ENCODE measurements at places on chromosomes 1 and 21.

GRCh38 chr1:55821234-55821633, 606.1 kb upstream of the USP24 start:
- DNase-seq = no peak

- no peak for DNase-seq
These were observed 54.2 kb downstream of the CD58 start for GRCh38 chr1:116516631-116517030.

DNA sequence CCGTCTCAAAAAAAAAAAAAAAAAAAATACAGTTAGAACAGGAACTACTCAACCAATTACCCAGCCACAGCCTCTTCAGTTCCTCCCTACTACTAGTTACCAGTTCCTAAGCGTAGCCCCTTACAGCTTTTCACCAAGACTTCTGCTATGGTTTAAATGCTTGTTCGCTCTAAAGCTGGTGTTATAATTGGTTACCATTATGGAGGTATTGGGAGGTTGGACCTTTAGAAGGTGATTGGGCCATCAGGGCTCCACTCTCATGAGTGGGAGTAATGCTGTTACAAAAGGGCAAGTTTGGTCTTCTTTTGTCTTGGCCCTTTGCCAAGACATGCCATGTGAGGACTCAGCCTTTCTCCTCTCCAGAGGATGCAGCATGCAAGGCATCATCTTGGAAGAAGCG, 3.0 kb upstream of the SMPDL3B start:
- DNase-seq = no peak

DNA sequence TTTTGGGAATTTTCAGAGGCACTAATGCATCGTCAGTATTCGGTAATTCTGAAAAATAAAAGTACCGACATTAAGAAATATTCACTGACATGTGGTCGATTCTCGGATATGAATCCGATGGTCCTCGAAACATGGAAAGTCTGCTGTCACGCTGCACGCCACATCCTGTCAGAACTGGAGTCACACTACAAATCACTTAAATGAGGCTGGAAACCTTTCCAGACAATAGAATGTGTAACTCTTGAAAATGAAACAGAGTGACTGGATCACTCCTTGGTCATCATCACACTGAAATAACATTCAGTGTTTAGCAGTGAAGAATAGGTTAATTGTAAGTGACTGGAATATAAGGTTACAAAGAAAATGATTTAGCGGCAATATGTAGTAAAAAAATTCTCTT, 620.1 kb upstream of the ADAMTS5 start:
- DNase-seq = no peak

GRCh38 chr1:204207136-204207616, 6.6 kb downstream of the GOLT1A start:
- DNase-seq = no peak

- DNase-seq = no peak
These were observed 29.8 kb downstream of the GPR137B start for GRCh38 chr1:236172041-236172579.

- no peak for DNase-seq
These were observed 192.3 kb upstream of the HMCN1 start for GRCh38 chr1:185541871-185542301.

DNA sequence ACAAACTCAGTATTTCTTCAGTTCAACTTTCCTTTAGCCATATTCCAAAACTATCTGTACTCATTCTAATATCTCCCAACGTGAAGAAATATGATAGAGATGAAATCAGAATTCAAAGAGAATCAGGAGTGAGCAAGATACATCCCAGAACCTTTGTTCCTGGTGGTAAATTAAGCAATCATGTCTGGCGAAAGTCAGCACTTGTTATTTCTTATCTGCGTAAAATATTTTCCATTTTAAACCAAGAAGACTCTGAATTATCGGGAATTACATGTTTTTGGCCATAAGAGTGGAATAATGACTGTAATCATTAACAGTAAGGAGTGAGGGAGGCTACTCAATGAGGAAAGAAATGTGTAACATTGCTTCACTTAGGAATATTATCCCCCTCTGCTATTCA, 253.7 kb downstream of the PDE4B start:
- DNase-seq = no peak

- DNase-seq = no peak
These were observed 519.7 kb upstream of the PRMT6 start for GRCh38 chr1:106536741-106537140.

DNA sequence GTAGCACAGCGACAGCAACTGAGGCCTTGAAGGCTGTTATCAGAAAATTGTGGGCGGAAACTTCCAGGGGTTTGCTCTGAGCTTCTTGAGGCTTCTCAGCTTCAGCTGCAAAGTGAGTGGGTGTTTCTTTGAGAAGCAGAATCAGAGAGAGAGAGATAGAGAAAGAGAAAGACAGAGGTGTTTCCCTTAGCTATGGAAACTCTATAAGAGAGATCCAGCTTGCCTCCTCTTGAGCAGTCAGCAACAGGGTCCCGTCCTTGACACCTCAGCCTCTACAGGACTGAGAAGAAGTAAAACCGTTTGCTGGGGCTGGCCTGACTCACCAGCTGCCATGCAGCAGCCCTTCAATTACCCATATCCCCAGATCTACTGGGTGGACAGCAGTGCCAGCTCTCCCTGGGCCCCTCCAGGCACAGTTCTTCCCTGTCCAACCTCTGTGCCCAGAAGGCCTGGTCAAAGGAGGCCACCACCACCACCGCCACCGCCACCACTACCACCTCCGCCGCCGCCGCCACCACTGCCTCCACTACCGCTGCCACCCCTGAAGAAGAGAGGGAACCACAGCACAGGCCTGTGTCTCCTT, at the start of gene FASLG:
TSS of gene FASLG (plus strand) at position 233 of the 583 bp plus-strand sequence. CDS start at position 332, 99 bp downstream.
- no peak for DNase-seq

DNA sequence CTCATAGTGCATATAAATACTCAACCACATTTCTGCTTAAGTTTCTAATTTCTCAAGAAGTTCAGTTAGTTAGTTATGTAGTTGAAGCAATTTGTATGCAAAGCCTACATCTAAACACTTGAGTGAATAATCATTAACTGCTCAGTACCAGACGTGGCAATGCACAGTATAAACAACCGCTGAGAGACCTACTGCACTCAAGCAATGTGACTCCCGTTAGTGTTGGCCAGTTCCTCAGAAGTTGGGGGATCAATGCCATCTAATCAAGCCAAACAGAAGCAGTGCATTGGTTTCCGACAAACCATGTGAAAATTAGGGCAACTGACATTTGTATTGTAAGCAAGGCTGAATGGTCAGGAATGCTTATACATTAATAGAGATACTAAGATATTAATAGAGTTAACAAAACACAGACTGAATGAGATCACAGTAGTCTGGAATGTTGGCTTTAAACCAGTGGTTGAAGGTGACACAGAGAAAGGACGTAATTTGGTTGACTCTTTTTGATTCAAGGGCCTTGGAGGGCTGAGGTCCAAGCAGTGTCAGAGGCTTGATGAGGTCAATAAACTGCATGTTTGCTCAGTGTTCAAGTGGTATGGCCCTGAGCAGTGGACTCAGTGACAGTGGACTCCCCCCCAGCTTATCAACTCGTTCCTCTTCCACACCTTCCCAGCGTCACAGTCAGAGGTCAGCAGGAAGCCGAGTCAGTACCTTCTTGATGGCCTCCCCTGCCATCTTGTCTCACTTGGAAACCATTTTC, 255.5 kb downstream of the CTH start:
- no peak for DNase-seq

GRCh38 chr1:220734571-220735326, 13.4 kb upstream of the MTARC2 start:
- no peak for DNase-seq

DNA sequence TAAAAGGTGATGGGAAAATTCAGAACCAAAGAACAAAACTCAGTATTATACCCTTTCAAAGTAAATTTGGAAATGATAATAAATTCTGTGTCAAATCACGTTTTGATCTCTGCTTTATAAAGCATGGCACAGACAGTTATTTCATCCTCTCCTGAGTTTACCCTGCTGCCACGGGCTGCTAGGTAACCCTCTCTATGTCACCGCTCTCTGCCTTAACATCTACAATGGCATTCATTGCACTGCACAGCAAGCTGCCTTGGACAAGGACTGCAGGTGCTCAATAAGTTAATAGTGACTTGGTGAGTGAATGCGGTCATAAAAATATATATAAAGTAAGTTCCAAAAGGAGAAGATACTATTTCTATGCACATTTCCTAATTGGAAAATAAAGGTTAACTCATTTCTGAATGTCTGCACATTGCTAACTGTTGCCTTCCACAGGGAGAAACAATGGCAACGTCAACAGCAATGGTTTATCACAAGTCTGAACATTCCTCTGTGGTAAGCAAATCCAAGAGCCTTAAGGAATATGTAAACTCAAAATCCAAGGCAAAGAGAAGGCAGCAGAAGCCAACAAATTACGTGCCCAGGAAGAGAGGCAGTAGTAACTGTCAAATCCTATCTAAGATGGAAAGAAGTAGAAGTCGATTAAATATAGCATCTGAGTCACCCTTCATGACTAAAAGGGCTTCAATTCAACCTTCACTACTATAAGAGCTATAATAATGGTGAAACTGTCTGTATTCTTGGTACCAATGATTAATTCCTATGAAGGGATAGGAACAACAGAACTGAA, 19.4 kb downstream of the FYB2 start:
- no peak for DNase-seq

DNA sequence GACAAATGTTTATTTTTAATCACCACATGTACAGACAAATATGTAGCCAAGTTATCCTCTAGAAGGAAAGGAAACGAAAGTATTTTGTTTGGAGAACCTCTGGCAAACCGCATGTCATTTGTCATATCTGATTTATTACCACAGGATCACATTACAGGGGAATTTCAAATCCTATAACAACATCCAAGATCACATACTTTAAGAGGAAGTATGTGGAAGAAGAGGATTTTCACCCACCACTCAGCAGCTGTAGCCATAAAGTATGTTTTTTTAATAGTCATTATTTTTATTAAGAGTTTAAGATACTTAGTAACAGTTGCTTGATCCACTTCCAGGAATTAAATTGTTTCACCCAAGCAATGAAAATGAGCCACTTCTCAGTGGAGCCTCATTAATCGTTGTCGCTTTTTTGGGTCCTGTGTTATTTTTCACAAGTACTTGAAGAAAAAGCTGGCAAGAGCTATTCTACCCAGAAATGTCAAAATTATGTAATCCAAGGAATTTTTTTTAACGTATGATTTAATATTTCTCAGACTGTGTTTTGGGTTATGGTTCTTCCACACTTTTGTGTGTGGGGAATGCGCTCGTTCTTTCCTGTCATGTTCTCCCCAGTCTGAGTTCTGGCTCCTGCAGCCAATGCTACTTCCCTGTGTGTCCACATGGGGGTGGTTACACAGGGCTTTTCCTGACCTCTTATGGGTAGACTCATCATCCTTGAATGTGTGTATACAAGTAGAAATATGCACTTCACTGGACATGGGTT, 6.9 kb downstream of the SERTAD4 start:
- no peak for DNase-seq

DNA sequence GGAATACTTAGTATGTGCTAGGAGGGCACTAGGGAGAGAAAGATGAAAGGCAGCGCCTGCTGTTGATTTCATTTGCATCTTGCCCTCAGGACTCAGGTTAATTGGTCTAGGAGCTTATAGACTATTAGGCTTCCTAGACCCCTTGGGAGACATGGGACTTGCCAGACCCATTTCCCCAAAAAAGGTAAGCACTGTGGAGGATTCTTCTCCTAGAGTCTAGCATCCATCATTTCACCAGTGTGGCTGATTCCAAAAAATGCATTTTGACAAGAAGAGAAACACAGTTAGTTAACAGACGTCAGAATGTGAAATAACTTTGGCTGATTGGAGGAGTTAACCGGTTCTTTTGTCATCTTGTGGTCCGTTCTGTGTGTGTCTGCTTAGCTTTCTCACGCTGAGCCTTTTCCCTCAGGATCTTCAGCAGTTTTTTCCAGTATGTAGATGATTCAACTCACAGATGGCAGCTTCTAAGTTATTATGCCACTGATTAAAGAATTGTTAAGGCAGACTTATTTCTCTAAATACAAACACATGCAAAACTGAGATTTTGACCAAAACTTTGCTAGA, 108.8 kb downstream of the KIF26B start:
- DNase-seq = no peak

DNA sequence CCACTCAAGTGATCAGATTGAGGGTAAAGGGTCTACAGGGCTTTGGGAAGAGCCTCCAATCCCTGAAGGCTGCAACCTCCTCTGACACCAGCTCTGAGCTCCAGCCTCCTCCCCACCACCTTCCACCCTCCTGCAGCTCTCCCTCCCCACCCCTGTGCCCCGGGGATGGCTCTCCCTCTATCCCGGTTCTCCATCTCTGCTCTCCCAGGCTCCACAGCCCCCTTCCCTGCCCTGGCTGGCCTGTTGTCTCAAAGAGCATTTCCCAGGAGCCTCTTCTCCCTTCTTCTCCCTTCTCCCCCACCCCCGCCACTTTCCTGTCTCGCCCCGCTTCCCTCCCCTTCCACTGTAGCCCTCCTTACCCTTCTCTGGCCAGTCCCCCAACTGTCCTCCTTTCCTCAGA, 1.1 kb downstream of the PLEKHA6 start:
- no peak for DNase-seq

GRCh38 chr21:22561946-22562345, 1563.7 kb downstream of the NCAM2 start:
- DNase-seq = no peak

DNA sequence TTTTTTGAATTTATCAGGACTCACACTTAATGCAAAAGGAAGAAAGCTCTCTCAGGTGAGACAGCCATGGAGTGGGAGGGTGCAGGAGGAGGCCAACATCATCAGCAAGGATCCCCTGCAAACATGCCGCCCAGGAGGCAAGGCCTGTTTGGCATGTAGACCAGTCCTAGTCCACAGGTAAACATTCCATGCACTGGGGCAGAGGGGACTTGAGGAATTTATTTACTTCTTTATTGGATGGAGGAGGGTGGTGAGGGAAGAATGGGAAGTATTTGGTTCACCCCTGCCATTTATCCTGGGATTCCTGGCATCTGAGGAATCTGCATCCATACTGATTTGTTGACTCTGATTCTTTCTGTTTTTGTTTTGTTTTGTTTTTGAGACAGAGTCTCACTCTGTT, 1.5 kb upstream of the UQCRHL start:
- no peak for DNase-seq

GRCh38 chr1:183571678-183572268, 18.5 kb downstream of the NCF2 start:
- no peak for DNase-seq

DNA sequence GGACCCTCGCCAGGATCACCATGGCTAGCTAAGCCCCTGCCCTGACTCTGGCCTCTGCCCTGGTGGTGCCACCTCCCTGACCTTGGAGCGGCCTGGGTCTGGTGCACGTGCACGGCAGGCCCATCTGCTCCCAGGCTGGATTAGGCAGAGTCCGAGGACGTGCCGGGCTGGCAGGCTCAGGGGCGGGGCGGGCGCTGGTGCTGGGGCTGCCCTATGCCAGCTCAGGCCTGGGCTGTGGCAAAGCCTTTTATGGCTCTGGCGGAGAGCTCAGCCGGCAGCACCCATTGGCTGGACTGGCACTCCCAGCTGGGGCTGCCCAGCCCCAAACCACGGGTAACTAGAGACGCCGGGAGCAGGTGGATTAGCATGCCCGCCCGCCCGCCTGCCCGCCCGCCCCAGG, 17.1 kb upstream of the EDN2 start:
- no peak for DNase-seq

DNA sequence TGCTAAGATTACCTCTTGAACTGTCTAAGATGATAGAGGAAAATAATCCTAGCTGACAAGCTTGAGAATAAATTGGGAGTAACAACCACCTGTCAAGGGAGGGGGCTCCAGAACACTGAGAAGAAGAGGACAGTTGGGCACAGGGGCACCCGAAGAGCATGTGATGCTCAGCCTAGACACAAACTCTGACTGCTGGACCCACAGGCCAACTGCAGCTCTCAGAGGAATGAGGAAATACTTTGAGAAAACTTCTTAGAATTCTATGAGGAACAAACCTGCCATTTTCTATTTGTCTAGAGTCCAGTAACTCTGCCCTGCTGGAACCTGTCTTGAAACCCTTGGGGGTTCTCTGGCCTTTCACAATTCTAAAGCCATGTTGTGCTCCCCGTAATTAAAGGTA, 124.1 kb upstream of the KCNK2 start:
- DNase-seq = no peak

Data from right renal pelvis (tissue), 4 donors.